ENCODE measurements at places on chromosomes 6 and 20.
A peak's percentile ranks its signal among the peaks of the same experiment; 100 is the strongest.

DNA sequence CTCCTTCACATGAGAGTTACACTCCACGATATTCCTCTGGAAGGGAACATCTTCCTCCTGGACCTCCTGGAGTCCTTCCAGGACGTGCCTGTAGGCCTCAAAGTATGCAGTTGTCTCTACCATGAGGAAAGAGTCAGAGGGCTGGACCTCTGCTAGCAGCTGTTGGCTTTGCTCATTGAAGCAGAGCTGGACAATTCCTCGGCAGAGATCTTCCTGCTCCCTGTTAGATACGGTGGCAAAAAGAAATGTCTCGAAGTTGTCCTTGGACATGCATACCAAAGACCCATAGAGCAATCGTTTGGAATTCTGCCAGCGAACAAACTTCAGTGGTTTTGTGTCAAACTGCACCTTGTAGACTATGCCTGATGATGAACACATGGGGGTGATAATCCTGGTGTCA, 7.7 kb downstream of the ZNFX1 start:
- no peak for DNase-seq

DNA sequence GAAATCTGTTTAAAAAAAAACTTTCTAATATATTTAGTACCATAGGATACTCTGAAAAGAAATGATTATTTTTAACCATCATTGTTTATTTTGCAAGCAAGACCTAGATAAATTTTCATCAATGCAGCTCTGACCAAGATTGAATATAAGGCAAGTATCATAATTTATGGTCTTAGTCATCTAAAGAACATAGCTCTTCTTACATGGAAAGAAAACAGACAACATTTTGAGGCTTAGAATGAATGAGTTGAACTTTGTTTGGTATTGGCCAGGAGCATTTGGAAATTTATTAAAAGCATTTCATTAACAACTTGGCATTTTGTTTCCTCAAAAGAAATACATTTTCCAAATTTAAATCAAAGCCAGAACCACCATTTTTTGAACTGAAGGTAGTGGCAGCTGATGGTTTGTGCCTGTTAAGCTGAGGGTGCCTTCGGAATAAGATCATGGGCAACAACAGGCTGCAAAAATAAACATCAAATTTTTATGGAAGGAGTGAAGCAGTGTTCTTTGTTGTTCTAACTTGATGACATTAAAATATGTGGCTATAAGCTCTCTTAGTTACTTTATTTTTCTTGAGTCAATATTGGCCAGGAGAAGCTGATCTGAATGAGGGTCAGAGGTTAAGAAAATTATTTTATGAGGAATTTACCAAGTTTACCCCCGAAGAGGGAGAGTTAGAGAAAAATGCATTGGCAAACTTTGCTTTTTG, 6.7 kb upstream of the ATXN1 start:
- DNase-seq, result no peak

DNA sequence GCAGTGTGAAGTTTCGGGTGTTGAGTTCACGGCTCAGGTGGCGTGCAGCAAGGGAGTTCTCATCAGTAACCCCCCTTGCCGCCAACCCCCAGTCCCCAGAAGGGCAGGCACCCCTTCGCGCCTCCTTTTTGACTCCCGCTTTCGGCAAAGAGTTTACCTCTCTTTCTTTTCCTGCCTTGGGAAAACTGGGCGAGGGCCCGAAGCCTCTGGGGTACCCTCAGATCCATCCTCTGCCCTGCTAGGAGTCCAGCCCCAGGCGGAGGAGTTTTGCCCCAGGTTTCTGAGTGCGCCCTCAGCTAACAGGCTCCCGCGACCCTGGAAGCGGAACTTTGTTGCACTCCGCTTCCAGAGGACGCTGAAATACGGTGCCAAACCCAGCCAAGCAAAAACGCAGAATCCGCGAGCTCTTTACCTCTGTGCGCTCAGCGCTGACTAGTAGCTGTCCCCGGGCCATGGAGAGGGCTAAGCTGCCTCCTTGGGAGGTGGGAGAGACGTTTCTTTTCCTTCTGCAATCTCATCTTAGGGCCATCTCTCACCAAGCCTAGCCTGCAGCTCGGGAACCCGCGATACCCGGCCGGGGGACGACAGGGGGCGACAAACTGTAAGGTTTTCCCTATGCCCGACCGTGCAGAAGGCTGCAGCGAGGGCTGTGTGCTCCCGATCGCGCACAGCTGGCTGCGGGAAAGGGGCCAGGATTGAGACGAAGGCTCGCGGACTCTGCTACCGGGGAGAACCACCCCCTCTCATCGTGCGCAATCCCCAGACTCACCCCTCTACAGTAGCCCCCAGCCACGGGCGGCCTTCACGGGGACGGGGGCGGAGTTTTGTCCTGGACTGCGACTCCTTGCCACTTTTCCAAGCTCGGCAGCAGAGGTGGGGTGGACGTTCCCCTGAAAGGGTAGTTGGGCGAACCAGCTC, 2.7 kb upstream of the PAX1 start:
- peak; percentile 58 for DNase-seq

GRCh38 chr20:16539280-16540021, 33.8 kb downstream of the KIF16B start:
- DNase-seq, result no peak

DNA sequence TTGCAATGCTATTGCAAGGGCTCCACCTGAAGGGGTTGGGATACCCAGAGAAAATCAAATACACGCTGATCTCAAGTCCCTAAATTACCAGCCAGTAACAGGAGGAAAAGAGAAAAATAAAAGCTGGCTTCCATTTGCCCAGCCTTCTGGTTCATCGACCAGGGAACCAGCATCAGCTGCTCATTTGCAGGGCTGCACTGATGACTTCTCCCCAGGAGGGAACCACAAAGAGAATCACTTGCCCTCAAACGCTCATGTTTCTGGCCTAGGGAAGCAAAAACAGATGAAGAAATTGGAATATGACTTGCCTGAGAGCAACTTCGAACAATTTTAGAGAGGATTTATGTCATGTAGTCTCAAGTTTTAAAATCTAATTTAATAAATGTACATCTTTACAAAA, 119.7 kb downstream of the SH3BGRL2 start:
- no peak for DNase-seq
